SJSA1 (cell line): ENCODE measurements at places on chromosomes 3 and 15. TPM values are rescaled to one million over a fixed set of nuclear protein-coding genes. Genes with fewer than 3 reads are reported as not detected.

GRCh38 chr15:89504166-89504565, 7.8 kb upstream of the RHCG start:
- H3K4me1 ChIP-seq: no peaks in the 10 kb centered on the region
- H3K4me3 ChIP-seq: no peak overlapping the region
- H3K36me3 ChIP-seq: no peaks in the 10 kb centered on the region
- H3K27me3 ChIP-seq: peaks cover 3% of the 10 kb centered on the region; the same call in 1 of the 2 replicates
- H3K27ac ChIP-seq: no peak overlapping the region

DNA sequence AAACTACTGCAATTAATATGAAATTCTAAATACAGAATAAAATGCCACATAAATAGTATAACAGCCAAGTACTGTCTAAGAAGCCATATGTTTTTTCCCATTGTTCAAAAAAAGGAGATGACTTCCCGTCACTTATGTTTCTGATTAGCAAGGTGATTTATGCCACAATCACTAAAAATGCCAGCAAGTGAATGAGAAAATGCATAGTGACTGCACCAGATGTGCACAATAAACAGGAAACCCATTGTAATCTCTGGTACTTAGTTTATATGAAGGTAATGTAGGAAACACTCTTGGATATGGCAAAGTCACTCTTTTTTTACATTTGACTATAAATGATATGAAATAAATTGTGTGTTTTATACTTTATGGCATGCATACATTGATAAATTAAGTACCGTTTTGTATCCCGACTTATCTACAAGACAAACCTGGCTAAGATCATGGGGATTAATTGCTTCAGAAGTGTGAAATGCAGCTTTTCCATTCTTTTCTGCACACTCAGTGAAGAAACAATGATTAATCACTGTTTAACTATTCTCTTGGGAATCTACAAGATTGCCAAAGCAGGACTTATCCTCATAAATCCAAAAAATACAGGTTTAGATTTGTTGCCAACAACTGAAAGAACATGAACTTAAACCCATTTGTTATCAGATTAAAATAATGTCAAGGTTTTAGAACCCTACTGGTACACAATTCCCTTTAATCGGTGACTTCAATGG, 164.5 kb downstream of the TBC1D5 start:
- no peak overlapping the region for H3K4me3 ChIP-seq
- H3K27ac ChIP-seq: no peak overlapping the region
- H3K27me3 ChIP-seq: no peaks in the 10 kb centered on the region
- no peaks in the 10 kb centered on the region for H3K4me1 ChIP-seq
- H3K36me3 ChIP-seq: no peaks in the 10 kb centered on the region

GRCh38 chr3:169846458-169847193, 23.1 kb downstream of the LRRC31 start:
- no peaks in the 10 kb centered on the region for H3K4me1 ChIP-seq
- no peak overlapping the region for H3K27ac ChIP-seq
- no peaks in the 10 kb centered on the region for H3K27me3 ChIP-seq
- no peaks in the 10 kb centered on the region for H3K36me3 ChIP-seq
- no peak for DNase-seq

FHIT gene
- not detected in 2 replicates for total RNA-seq

POPDC2 gene
- 0.97 TPM in 1 of 2 replicates, not detected in the other for total RNA-seq

TLR9 gene
- total RNA-seq: not detected in 2 replicates
